Frontal cortex (tissue), 4 donors: ENCODE measurements at places on chromosomes 4 and X.

GRCh38 chr4:12852338-12853307 is 631.5 kb downstream of the RAB28 start:
- peak; percentile 45 for DNase-seq

GRCh38 chr4:83010111-83010521 is 507 bp downstream of the LIN54 start:
- no peak for DNase-seq

- no peak for DNase-seq
Measured at GRCh38 chrX:110320381-110320987, 2.6 kb upstream of the AMMECR1 start.

DNA sequence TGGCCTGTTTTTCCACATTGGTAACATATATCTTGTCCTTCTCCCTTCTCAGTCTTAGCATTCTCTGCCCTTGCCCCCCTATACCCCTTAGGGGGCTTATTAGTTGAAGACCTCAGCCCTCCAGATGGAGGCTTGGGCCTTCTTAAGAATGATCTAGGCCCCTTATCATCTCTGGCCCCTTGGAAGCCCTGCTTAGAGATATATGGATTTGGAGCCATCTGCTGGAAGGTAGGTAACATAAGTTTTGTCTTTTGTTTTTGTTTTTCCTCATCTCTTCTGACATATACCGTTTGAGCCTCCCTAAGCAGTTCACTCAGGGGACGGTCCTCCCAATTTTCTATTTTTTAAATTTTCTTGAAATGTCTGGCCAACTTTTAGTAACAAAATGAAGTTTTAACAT is 48.3 kb upstream of the NAP1L2 start:
- DNase-seq, result no peak

- no peak for DNase-seq
Measured at GRCh38 chr4:140849526-140849925, 93.3 kb upstream of the TBC1D9 start.

DNA sequence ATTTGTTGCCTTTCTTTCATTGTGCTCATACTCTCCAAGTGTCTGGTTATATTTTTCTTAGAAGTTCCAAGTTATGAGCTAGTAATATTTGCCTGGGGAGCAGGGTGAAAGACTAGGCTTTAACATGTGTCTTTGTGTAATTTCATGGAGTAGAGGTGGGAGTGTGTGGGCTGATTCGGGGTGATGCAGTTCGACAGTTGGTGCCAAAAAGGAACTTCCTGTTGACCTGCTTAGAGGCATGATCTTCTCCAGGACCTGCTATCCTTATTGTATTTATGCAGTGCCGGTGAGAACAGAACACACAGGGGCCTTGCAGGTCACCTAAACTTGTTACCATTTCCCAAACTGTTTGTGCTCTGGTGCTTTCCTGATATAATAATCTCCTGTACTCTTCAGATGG is 21.2 kb downstream of the USP53 start:
- no peak for DNase-seq

GRCh38 chr4:102551958-102552565 is 50.9 kb downstream of the NFKB1 start:
- DNase-seq, result no peak

GRCh38 chr4:42119886-42120285 is 32.6 kb downstream of the BEND4 start:
- DNase-seq, result no peak

- no peak for DNase-seq
Measured at GRCh38 chr4:163493643-163494359, 689 bp upstream of the TMA16 start.

- DNase-seq, result no peak
Measured at GRCh38 chr4:159937595-159937994, 834.7 kb downstream of the RAPGEF2 start.

DNA sequence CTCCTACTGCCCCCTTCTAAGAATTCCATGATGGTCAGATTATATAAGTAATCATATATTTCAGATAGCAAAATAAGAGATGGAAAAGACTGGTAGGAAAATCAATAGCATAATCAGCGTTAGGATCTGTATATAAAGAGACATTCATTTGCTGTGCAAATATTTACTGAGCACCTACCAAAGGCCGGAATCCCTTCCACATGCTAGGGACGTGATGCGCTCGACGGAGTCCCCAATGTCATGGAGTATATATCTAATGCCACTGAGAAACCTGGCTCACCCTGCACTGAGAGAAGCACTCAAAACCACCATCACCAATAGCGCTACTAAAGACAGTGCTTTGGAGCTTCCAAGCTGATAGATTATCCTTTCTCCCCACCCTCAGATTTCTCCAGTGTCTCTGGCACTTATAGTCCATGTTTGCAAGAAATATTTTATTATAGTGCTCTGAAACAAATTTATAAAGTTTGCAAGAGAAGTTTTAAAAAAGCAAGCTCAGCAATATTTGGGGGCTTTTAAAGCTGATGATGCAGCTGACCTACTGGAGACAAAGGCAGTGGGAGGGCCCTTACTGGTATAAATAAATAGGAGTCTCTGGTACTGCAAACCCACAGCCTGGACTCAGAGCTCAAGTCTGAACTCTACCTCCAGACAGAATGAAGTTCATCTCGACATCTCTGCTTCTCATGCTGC is at the start of gene CXCL13:
Gene CXCL13, plus strand, starts transcription at position 611 of the 693 bp plus-strand sequence. Its CDS starts 46 bp downstream, at position 657.
- no peak for DNase-seq

DNA sequence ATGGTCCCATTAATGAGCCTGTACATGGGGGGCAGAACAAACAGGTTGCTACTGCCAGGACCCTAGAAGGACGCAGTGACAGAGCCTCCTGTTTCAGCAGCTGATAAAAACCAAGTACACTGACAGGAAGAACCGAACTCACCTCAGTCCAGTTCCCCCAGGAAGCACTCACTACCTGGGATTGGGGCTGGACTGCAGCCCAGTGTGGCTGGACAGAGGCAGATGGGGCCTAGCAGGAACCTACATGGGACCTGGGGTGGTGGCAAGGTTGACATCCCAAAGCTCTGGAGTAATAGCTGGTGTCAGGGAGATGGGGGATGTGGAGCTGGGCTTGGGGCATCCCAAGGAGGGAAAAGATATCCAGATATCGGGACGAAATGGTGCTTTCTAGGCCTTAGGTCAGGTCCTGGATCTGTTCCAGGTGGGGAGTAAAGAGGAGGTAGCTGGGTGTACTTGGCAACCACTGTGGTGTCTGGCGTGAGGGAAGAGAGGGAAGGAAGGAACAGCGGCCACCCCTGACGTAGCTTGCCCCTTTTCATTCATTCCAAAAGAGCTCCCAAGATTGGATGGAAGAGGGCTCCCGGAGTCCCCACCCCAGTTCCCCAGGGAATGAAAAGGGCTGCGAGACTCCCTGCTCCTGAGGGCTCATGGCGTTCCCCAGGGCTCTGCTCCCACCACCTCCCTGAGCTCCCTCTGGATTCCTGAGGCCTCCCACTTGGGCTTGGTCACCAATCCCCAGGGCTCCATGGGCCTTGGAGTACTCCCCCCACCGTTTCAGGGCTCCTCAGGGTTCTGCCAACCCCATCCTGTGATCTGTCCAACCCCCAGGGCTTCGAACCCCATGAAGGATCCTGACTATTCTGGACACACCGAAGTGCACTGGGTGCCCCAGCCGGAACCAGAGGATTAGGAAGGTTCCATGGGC is 4.5 kb downstream of the EMD start:
- no peak for DNase-seq

- DNase-seq, result no peak
Measured at GRCh38 chr4:148333265-148333664, 108.9 kb downstream of the NR3C2 start.

DNA sequence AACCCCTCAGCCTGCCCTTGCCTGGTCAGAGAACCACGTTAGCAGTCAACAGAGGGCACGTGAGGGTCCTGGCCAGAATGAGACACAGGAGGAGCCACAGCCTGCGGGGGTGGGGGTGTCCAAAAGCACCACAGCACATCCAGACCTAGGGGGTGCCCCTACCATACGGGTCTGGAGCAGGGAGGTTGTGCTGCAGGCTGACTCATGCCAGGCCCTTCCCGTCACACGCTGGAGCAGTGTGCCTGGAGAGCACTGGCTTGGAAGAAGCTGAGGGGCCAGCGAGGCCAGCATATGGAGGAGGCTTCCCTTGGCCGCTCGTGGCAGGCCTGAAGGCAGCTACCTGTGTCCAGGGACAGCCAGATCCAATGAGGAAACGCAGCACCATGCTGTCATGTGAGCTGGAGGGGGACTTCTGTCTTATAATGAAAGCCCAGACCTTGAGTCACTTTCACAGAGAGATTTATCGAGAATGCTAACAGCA is 1.5 kb upstream of the IRAK1 start:
- no peak for DNase-seq

DNA sequence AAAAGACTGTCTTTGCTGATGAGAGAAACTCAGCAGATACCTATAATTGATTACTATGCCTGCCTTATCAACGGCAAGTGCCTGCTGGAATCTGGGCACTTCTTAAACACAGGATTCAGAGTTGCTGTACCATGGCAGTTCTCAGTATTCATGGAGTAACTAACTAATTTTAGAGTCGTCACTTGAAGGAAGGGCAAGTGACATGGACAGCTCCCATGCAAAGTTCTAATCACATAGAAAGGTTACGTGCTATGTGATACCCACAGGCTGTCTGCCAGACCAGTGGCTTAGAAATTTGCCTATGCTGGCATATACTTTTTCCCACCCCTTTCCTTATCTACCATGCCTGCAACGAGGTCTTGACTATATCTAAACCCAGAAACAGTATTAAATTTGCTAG is 931.1 kb upstream of the TENM3 start:
- DNase-seq, result no peak

DNA sequence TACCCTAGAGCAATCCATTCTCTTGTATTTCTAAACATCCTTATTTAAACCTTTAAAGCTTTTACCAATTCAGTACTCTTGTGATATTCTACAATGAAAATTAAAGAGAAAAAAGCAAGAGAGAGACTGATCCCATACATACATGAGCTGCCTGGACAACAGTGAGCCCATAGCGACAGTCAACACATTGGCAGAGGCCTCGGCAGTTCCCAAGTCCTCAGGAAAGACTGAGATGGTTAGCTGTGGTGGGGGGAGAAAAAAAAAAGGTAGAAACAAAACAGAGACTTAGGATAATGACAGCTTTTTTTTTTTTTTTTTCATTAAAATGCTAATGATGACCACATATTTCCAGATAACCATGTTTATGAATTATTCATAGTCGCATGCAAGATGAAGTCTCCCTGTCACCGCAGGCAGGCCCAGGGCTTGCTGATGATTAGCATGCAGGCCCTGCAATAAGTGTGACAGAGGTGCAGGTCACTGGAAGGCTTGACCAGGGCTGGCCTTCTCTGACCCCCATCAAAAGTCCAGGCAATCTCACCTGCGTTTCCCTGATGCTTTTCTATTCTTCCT is 148.8 kb downstream of the APBB2 start:
- DNase-seq, result no peak

DNA sequence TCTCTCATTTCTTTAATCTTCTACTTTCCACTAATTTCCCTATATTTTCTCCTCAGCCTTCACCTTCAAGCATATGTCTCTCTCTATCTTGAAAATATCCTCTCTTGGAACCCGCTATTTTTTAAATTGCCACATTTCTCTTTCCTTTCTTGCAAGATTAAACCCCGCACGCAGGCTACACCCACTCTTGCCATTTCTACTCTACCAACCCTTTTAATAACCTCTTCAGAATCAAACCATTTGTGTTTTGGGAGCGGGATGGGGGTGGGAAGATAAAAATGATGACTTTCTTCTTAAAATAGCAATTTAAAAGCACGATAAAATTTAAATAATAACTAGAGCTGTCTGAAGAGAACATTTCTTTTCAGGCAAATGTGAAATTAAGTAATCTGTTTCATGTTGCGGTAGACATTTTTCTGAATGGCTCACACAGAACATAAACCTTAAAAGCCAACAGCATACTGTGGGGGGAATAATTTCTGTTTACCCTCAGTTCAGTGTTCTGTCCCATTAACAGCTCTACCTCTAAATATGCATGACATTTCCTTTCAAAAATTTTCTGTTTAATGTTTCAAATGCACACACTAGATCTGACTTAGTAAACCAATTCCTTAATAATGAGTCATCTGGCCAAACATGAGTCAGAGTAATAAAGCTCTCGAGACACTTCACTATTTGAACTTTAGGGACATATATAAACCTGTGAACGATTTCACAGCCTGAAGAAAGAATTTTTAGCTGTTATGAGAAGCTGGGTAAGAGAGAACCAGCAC is 20.5 kb downstream of the ARSJ start:
- no peak for DNase-seq

DNA sequence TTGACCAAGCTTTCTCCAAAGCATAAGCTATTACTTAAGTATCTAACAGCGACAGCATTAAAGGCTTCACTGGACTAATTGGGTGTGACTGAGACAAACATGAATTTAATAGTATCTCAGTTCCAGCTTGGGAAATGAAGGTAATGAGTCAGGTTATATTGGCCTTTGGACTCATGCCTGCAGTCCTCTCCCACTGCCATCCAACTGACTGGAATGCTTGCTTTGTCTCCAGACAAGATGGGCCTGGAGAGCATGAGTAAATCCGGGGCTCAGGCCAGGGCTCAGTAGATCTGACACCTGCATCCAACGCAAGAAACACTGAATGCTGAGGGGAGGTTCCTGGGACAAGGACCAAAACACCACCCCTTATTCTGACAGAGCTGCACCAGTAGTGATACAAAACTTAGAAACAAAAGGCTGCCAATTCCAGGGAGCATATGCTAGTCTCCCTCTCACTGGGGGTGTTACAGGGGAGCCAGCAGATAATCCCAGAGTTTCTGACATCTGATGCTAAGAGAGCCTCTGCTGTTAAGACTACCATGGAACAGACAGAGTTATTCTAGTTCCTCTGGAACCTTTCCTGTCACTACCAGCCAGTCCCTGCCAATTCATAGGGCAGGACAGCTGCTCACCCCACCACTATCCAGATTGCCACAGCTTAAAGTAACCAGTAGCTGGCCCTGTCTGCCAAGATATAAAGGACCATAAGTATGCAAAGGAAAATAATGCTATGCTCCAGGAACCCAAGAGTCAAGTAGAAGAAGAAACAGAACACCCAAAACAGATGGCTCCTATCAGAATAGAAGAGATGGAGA is 293.8 kb downstream of the IQCM start:
- no peak for DNase-seq

DNA sequence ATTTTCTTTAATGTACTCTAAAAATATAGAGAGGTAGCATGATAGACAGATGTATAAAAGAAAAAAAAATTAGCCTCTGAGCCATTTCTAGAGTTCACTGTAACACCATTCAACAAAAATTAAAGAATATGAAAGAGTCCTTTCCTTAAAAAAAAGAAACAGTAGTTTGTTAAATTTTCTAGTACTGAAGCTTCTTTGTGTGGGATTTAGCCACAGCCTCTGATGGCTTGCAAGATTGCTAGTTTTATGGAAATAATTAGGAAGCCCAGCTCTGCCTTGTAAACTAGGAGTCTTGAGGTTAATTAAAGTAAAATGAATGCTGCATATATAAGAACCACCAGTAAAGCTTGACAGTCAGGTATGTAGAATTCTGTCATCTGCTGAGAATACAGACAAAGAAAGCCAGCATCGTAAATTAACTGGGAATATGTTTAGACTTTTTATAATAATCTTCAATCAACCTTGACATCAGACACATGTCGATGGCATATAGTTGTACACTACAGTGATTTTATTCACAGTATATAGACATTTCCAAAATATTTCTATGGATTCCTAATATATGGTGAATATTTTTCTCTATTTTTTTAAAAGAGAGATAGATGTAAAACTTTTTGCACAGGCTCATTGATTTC is 44.8 kb upstream of the NEIL3 start:
- no peak for DNase-seq
